ENCODE measurements at places on chromosomes 11 and 22. TPM values are rescaled to one million over a fixed set of nuclear protein-coding genes. Genes with fewer than 3 reads are reported as not detected.

The LMNTD2 gene
- total RNA-seq: 8.8 TPM

The LGR4 gene
- 1.4 TPM for total RNA-seq

The HIRA gene
- total RNA-seq: 24.4 TPM

The LRRC56 gene
- 6.1 TPM for total RNA-seq

The OR51I1 gene
- not detected for total RNA-seq

- DNase-seq: no peak
Measured at GRCh38 chr11:130645843-130646197, 197.4 kb downstream of the ADAMTS15 start.

GRCh38 chr11:64000026-64000739 is 13.9 kb downstream of the OTUB1 start:
- DNase-seq: peak; percentile 52

DNA sequence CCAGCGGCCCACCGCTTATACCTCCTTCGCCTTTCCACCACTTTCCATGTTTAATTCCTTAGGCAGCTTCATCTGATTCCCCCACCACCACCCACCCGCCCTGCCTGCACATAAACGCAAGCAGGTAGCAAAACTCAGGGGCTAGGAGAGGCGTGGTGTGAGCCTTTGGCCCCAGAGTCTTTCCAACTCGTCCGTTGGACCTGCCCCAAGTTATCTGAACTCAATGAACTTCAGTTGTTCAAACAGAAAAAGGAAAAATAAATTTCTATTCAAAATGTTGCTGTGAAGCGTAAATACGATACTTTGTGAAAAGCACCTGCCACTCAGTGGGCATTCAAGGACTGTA is 814 bp upstream of the CDON start:
- no peak for DNase-seq

DNA sequence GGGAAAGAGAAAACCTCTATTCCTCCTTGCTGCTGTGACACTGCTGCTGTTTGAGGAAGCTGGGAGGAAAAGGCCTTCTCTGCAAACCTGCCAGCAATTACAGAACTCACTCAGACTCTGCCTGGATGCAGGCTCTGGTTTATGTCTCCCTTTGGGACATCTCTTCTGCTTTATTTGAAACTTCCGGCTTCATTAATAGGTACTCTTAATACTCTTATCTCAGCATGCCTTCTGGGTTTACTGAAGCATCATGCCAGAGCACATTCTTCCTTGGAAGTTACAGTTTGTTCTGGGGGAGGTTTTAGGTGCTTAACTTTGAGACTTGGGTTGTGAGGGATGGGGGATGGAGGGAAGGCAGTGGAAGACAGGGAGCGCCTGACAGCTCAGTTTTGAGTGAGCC is 79.9 kb downstream of the NAV2 start:
- no peak for DNase-seq

All from T-cell (primary cell).